ENCODE measurements at places on chromosomes 11 and 22.

DNA sequence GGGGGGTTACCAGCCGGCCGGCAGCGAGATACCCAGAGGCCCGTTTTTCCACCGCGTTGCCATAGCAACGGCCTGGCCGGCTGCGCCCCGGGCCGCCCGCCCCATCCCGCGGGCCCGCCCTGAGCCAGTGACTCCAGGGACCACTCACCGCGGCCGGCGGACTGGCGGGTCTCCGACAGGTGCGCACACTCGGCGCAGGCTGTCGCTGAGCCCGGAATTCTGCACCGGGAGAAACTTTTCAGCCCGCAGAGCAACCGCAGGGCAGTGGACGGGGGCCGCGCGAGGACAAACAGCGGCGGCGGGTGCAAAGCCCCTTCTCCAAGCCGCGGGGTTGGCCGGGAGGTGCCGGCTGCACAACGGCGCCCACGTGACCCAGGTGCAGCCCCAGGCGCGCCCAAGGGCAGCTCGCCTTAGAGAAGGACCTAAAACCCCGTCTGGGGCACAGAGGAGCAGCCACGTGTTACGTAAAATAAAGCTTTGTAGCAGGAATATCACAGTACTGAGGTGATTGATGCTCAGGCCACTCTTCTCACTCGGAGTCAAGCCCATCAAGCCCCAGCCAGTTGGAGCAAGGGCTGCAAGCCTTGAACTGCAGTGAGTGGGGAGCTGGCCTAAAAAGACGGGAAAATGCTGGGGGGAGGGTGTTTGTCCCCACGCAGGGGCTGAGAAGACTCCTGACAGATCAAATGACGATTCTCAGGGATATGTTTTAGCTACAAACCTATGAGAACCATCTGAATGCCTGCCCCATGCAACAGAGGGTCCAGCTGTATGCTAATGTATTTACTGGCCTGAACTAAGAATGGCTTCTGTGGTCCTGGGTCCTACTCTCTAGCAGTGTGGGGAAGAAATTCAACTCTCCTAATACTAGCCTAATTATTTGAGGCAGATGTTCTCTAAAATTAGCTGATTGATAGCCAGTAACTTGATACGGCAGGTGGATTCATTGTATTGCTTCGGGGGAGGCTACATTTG lies at the start of gene STK33:
Gene STK33, minus strand, starts transcription at position 294 of the 975 bp plus-strand sequence. CDS start 119,323 bp downstream, outside the sequence.
- peak; percentile 51 for DNase-seq

- no peak for DNase-seq
These were observed 7.4 kb downstream of the AIFM3 start for GRCh38 chr22:20974336-20974955.

DNA sequence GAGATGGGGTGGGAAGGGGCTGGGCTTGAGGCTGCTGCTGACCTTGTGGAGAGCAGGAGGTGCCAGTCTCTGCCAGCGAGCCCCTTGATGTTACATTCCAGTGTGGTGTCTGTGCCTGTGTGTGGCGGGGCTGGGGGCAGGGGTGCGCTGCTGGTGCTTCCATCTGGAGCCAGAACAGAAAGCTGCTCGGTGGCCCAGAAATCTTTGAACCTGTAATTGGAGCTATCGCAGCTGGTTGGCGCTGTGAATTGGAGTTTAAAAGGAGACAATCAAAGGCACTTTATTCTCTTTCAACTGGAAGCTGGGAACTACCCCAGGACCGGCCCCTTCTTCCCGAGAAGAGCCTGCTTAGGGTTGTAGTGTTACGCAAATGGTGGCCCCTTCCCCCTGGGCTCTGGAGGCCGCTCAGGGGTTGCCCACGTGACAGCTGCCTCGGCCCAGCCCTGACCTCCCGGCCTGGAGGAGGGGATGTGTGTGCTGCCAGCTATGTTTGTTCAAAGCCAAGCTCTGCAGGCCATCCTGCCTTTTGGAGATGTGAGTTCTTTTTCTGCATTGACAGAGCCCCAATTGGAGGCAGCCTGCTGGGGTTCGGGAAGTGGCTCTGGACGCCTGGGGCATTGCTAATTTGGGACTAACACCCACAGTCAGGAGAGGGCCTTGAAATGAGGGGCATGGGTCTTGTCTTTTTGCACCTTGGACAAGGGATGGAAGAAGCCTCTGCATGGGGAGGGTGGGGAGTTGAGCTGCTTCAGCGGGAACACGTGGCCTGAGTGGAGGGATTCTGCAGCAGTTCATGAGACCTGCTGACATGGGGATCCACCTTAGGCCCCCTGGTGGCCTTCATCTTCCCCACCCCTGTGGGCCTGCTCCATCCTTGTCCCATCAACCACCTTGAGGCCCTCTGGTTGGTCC lies 14.0 kb upstream of the ARSA start:
- DNase-seq = peak; percentile 60

GRCh38 chr11:32894149-32894827 lies 1.7 kb downstream of the QSER1 start:
- peak; percentile 38 for DNase-seq

- no peak for DNase-seq
These were observed 1.4 kb upstream of the PRDM11 start for GRCh38 chr11:45145083-45145378.

- DNase-seq = no peak
These were observed 56.2 kb downstream of the CTSC start for GRCh38 chr11:88281317-88281712.

- DNase-seq = no peak
These were observed 14.6 kb downstream of the CCDC83 start for GRCh38 chr11:85869781-85870180.

GRCh38 chr11:42901084-42901483 lies 410.7 kb upstream of the API5 start:
- DNase-seq = no peak

GRCh38 chr11:1920128-1920908 lies 815 bp downstream of the TNNT3 start:
- DNase-seq = no peak

- DNase-seq = no peak
These were observed 76.2 kb upstream of the VPREB1 start for GRCh38 chr22:22168190-22168940.

DNA sequence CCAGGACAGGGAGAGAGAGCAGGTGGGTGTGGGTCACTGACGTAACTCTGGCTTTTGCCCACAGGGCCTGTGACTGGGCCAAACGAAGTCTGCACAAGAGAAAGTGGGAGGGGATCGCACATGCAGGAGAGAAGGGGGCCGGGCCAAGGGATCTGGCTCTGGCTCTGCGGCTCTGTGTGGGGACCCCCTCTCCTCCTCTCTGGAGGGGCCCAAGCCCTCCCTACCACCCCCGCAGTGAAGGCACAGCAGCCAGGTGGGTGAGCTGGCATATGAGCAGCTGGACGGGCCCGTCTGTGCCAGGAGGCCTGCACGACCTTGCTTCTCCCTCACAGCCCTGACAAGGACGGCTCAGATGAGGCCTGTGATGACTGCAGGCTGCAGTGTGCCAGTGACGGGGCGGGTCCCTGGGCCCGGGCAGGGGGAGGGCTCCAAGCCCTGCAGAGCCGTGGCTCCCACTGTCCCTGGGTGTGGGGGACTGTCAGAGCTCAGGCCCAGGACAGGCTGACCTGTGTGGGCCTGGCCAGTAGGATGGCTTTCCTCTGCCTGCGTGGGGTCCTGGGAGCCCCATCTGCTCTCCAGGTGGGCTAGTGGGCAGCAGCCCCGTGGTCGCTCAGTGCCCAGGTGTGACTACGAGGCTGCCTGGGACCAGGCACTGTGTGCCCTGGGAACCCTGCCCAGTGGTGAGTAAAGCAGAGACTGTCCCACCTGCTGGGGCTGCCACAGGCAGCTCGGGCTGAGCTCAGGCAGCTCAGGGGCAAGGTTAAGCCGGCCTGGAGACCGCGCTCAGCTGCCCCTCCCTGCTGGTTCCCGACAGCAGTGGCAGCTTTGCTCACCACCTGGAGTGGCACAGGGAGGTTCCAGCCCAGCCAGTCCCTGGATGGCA lies 22.2 kb downstream of the MRGPRG start:
- peak; percentile 11 for DNase-seq

DNA sequence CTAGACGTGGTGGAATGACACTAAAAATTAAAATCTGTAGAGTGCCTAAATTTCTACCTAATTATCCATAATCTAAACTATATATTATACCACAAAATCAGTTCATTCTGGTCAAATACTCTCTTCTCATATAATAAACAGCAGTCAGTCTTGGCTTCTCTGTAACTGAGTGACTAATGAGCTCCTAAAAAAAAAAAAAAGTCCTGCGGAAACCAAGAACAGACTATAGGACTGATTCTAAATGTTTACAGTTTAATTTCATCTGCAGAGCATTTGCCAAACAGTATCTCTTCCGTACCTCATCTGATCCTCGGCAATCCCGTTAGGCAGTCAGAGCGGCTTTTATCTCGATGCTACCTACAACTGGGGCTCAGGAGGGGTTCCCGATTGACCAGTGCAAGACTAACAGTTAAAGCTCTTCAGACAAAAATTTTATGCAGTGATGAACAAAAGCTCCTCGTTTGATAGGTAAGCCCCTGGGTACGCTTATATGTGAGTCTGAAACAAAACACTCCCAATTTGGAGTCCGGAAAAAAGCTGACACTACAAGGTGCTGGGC lies 686 bp downstream of the KIF18A start:
- DNase-seq = no peak

GRCh38 chr22:27844256-27844655 lies 42.7 kb upstream of the MN1 start:
- no peak for DNase-seq

- DNase-seq = no peak
These were observed 102.7 kb downstream of the LARGE1 start for GRCh38 chr22:33817512-33818127.

GRCh38 chr11:128726458-128727139 lies 32.7 kb downstream of the FLI1 start:
- DNase-seq = no peak

- DNase-seq = peak; percentile 35
These were observed 14.1 kb downstream of the RPS13 start for GRCh38 chr11:17063171-17064002.

GRCh38 chr11:105738986-105739795 lies 129.3 kb downstream of the GRIA4 start:
- DNase-seq = no peak

- no peak for DNase-seq
These were observed 95.9 kb downstream of the ARHGAP8 start for GRCh38 chr22:44848296-44848741.

DNA sequence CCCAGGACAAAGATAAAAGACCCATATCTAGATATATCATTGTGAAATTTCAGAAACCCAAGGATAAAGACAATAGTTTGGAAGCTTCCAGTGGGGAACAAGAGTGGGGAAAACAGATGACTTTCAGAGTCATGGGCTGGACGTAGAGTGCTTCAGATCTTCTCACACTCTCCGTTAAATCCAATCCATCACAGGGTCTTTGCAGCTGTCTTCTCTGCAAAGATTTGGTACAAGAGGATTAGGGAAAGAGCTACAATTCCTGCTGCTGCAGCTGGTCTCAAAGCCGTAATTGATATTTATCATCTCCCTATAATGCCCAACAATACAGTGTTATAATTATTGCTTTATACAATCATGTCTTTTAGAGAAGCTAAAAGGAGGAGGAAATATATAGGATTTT lies 63.4 kb upstream of the CLPB start:
- DNase-seq = no peak

- no peak for DNase-seq
These were observed 52.2 kb downstream of the FEZ1 start for GRCh38 chr11:125443767-125444311.

All from frontal cortex (tissue), 4 donors.